ENCODE measurements at places on chromosomes 1 and 21.

DNA sequence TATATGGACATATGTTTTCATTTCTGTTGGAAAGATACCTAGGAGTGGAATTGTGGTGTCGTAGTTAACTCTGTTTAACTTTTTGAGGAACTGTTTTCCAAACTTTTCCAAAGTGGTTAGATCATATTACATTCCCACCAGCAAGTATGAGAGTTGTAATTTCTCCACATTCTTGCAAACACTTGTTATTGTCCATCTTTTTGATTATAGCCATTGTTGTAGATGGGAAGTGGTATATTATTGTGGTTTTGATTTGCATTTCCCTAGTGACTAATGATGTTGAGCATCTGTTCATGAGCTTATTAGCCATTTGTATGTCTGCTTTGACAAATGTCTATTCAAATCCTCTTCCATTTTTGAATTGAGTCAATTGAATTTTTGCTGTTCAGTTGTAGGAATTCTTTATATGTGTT lies 19.8 kb downstream of the CAMTA1 start:
- no peak for DNase-seq

DNA sequence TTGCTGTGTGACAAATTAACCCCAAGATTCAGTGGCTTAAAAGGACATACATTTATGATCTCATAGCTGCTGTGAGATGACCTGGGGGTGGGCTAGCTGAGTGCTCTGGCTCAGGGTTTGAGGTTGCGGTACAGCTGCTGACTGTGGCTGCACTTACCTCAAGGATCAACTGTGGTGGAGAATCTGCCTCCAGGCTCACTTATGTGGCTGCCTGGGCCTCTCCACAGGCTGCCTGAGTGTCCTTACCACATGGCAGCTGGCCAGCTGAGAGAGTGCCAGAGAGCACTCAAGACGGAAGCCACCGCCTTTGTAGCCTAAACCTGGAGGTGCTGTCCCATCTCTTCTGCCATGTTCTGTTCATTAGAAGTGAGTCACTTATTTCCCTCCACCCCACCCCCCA lies 5.7 kb downstream of the LRRC71 start:
- no peak for DNase-seq

DNA sequence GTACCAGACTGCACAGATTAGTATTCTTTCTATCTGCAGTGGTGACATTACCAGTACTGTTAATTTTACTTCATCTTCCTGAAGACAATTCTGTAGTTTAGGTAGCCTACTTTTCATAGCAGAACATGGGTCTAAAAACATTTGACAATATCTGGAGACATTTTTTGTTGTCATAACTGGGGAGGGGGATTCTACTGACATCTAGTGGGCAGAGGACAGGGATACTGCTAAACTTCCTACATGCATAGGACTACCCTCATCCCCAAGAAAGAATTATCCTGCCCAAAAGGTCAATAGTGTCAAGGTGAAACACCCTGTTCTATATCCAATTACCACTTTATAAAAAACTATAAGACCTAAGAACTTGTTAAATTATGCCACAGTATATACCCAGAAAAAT lies 3.4 kb upstream of the ARHGAP29 start:
- no peak for DNase-seq

GRCh38 chr1:212104586-212105325 lies 69.2 kb downstream of the DTL start:
- no peak for DNase-seq

DNA sequence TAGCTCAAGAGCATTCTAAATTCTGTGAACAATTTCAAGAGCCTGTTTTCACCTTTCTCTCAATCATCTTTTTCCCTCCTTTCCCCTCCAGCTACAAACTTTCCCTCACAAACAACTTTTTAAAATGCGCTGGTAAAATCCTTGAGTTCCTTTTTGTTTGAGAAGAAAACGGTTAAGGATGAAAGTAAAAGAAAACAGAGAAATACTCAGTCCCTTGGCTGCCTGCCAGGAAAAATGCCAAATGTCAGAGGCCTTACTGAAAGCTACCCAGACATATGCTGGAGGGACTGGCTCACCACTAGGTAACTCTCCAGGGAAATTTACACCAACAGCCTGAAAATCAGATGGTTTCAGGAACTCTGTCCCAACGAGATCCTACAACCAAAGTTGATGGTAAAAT lies 11.0 kb upstream of the SERBP1 start:
- no peak for DNase-seq

GRCh38 chr1:59422921-59423575 lies 126.2 kb downstream of the FGGY start:
- no peak for DNase-seq

- DNase-seq: no peak
Observed at GRCh38 chr1:91741301-91741700, 144.7 kb downstream of the TGFBR3 start.

GRCh38 chr1:230778916-230779590 lies 31.9 kb downstream of the CAPN9 start:
- no peak for DNase-seq

- no peak for DNase-seq
Observed at GRCh38 chr1:199353906-199354305, 673.6 kb upstream of the NR5A2 start.

- DNase-seq: no peak
Observed at GRCh38 chr1:54125386-54126070, 27.3 kb downstream of the CDCP2 start.

- DNase-seq: no peak
Observed at GRCh38 chr1:245923215-245923614, 583.9 kb downstream of the SMYD3 start.

DNA sequence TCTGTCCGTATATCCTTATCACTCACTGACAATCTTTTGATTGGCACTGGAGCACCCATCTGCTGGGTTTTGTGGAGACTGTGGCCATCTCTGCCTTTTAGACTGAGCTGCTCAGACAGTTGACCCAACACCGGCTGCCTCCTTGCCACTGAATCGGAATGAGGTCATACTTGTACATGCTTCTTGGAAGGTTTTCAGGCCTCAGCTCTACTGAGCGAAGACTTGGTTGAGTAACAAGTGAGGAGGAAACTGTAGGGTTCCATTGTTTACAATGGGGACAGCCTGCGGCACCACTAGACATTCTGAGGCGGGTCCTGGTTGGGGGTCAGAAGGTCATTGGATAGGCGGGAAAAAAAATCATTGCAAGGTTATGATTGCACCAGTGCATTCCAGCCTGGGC lies 320.3 kb downstream of the KIF26B start:
- DNase-seq: no peak

- DNase-seq: no peak
Observed at GRCh38 chr1:232213928-232214327, 416.0 kb downstream of the SIPA1L2 start.

GRCh38 chr1:7608628-7609305 lies 162.3 kb upstream of the VAMP3 start:
- no peak for DNase-seq

- DNase-seq: no peak
Observed at GRCh38 chr1:9410737-9411297, 118.1 kb downstream of the SPSB1 start.

- no peak for DNase-seq
Observed at GRCh38 chr1:4605158-4605557, 49.3 kb upstream of the AJAP1 start.

DNA sequence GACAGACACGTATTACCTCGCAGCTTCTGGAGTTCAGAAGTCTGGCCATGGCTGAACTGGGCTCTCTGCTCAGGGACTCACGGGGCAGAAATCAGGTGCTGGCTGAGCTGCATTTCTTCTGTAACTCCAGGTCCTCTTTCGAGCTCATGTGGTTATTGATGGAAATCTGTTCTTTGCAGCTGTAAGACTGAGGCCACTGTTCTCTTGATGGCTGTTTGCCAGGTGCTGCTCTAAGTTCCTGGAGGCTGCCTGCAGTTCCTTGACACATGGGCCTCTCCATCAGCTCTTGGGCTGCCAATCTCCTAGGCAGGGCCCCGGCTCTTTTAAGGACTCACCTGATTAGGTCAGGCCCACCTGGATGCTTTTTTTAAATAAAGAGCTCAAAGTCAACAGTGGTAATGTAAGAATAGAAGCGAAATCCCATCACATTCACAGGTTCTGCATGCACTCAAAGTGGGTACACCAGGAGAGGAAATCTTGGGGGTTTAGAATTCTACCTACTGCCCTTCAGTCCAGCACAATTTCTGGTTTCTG lies 139.1 kb downstream of the KAZN start:
- no peak for DNase-seq

GRCh38 chr1:40808909-40809308 lies 25.3 kb downstream of the KCNQ4 start:
- no peak for DNase-seq

GRCh38 chr21:17570786-17571185 lies 41.9 kb downstream of the BTG3 start:
- DNase-seq: no peak

DNA sequence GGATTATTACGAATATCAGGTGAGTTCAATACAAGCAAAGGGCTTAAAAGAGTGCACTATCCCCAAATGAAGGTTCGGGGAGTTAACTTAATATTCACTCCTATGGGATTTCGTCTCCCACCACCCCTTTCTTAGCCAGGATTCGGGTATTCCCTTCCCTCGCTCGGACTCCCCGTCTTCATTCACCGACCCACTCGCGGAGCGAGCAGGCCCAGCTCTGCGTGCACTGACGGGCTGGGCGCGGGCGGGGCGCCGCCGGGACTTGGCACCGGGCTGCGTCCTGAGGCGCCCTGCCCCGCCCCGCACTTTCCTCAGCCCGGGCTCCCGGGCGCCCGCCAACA lies 7.7 kb upstream of the MPZL1 start:
- DNase-seq: no peak

GRCh38 chr1:207823880-207824566 lies 72.2 kb downstream of the CD46 start:
- peak; percentile 50 for DNase-seq

DNA sequence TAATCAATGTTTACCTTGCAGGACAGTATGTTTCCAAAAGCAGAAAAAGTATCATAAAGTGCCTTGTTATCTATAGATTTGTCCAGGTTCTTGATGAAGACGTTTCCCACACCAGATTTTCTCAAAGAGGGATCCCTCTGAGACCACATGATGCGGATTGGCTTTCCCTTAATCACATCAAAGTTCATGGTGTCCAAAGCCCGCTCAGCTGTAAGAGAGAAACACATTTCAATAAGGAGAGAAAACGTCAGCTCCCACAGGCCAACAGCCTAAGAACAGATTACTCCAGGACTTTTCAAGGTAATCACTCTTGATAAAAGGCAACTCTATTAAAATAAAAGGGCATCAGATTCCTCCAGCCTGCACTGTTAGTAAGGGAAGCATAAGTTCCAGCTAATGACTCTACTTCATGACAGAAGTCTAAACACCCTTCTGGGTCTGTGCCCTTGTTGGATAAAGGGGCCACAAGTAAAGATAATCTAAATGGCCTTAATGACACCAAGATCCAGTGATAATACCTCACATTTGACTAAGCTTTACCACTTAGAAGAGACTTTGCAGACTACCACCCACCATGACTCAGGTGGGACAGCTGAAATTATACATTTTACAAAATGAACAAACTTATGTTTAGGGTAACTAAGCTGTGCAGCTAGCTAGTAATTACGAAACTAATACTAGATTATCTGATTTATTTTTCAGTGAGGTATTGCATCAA lies 4.1 kb downstream of the PABPC4 start:
- no peak for DNase-seq

- DNase-seq: no peak
Observed at GRCh38 chr1:37849480-37849879, 9.9 kb downstream of the MTF1 start.

DNA sequence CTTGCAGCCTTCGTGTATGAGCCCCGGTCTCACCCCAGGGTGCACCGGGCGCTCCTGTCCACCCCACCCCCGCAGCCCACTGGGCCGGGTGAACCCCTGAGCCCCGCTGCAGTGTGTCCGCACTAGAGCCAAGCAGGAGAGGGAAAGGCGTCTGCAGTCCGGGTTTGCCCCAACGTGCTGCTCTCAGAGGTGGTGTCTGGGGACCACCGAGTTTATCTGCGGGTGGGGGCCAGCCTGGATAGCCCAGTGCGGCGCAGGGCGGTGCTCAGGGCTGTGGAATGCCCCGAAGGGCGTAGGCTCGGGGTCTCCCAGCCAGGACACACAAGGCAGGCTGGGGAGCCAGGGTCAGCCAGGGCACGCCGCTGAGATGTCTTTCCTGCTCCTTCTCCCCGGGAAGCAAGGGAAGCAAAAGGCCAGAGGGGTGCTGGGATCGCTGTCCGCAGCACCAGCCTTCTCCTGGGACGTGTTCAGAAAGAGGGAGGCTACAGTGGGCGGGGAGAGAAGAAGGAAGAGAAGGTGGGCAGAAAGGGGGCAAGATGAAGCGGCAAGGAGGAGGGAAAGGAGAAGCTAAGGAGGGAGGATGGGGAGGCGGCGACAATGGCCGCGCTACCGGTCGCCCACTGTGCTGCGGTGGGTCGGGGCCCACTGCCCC lies 56.6 kb downstream of the MAB21L3 start:
- no peak for DNase-seq

DNA sequence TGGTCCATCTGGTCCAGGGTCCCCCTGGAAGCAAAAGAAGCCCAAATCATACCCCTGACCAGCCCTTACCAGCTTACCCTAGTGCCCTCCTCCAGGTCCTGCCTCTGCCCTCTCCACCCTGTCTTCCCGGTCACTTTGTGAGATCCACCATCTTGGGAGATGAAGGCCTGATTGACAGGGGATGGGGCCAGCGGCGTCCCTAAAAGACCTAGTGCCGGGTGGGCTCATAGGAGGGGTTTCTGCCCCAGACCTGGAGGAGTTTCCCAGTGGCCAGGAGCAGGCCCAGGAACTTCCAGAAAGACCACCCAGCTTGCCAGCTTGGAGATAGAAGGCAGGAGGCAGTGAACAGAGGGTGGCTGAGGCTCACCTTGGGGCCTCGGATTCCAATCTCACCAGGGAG lies 5.4 kb downstream of the COL9A2 start:
- no peak for DNase-seq

- no peak for DNase-seq
Observed at GRCh38 chr21:43812139-43812821, 22.9 kb downstream of the RRP1 start.

- DNase-seq: no peak
Observed at GRCh38 chr1:62725255-62725654, 37.1 kb upstream of the DOCK7 start.

GRCh38 chr1:234535763-234536515 lies 57.0 kb upstream of the TARBP1 start:
- no peak for DNase-seq

- no peak for DNase-seq
Observed at GRCh38 chr1:231757101-231757404, 130.5 kb downstream of the DISC1 start.

GRCh38 chr1:207619871-207620542 lies 24.9 kb upstream of the CR1L start:
- no peak for DNase-seq

- no peak for DNase-seq
Observed at GRCh38 chr1:219798283-219799030, 129.9 kb downstream of the SLC30A10 start.

GRCh38 chr21:31410499-31411131 lies 66.6 kb upstream of the TIAM1 start:
- peak; percentile 3 for DNase-seq

- no peak for DNase-seq
Observed at GRCh38 chr1:205920159-205920558, 23.1 kb downstream of the SLC26A9 start.

- DNase-seq: no peak
Observed at GRCh38 chr1:86259390-86259789, 102.8 kb upstream of the COL24A1 start.

GRCh38 chr1:53934170-53934765 lies 11.2 kb downstream of the IFT25 start:
- DNase-seq: no peak
